Activated T-cell treated with anti-CD3 and anti-CD28 coated beads for 1 hour (primary cell): ENCODE measurements at places on chromosomes 16 and 17.

GRCh38 chr17:14942526-14943190 lies 322.5 kb downstream of the PMP22 start:
- DNase-seq, result no peak

DNA sequence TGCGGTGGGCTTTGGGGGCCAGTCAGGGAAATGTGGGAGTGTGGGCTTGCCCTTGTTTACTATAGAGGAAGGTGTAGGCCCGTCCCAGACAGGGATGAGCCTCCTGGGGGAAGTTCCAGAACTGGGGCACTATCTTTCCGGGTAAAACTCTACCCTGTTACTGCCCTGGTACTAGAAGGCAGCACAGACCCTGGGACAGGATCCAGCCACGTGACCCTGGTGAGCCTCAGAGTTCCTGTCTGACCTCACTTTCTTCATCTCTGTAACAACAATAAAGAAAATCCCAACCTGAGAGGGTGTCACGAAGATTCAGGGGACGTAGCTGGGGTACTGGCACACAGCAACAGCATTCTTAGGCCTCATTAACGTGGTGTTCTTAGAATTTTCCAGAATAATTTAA lies 239.6 kb upstream of the FOXF1 start:
- DNase-seq, result no peak

DNA sequence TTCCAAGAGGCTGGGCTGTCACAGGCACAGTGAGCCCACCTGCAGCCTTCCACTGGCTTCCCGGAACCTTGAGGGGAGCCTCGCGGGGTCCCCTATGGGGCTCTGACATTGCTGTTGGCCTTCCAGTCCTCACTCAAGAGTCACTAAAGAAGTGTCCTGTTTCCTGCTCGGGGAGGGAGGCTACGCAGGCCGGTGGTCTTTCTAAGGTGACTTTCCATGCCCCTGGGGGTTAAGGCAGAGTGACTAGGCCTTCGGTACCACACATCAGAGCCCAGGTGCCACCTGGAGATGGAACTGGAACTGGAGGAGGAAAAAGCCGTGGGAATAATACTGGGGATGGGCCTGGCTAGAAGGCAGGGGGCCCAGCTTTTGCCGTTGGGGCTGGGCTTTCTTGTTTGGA lies 72.1 kb downstream of the IL21R start:
- no peak for DNase-seq

- no peak for DNase-seq
Observed at GRCh38 chr17:79813297-79814126, 16.6 kb upstream of the CBX8 start.

GRCh38 chr16:30992276-30992780 lies 7.3 kb downstream of the HSD3B7 start:
- no peak for DNase-seq

DNA sequence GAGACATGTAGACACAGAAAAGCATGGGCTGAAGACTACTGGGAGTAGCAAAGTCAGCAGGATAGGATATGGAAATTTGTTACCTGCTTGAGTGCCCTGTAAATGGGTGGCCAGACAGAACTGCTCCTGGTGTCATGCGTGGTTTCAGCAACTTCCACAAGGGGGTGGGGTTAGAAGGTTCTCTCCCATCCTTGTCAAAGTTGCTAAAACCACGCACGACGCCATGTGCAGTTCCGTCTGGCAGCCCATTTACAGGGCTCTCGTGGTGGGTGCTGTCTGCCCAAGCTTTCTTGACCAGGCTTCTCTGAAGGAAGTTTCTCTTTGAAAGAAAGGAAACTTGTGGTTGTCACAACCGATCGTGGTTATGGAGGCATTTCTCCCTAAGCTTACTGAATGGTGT lies 6.9 kb upstream of the DBNDD1 start:
- DNase-seq, result no peak

GRCh38 chr17:68843522-68843921 lies 111.7 kb downstream of the ABCA8 start:
- DNase-seq, result no peak

- no peak for DNase-seq
Observed at GRCh38 chr17:21353326-21354010, 22.7 kb upstream of the KCNJ12 start.

GRCh38 chr17:266701-267667 lies 85.5 kb upstream of the DOC2B start:
- DNase-seq, result no peak

DNA sequence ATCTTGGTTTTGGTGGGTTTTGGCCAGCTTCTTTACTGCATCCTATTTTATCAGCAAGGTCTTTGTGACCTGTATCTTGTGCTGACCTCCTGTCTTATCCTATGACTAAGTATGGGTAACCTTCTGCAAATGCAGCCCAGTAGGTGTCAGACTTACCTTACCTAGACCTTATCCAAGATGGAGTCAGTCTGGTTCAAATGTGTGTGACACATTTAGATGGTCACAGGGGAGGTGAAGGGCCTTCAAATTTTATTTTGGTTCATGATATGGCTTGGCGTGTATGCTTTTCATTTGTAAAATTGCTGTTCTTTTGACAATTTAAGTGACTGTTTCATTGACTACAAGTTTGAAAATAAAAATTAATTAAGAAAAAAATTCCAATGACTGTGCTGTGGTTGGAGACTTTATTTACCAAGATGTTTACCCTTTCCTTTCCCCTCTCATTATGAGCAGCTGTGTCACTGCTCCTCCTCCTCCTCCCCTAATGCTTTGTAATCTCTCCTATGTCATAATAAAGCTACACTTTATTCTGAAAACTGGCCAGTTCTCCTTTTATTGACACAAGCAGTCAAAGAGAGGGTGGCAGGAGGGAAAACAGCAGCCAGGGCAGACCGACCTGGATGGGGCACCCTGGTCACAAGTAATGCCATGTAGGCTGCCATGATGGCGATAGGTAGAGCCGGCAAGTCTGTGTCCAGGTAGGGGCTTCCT lies 49.4 kb downstream of the TNFRSF13B start:
- DNase-seq, result no peak

GRCh38 chr16:89646906-89647305 lies 10.6 kb downstream of the CHMP1A start:
- no peak for DNase-seq

- DNase-seq, result no peak
Observed at GRCh38 chr17:1577583-1578013, 15.0 kb upstream of the PITPNA start.

- DNase-seq, result no peak
Observed at GRCh38 chr16:85144026-85144915, 32.0 kb upstream of the CIBAR2 start.

- no peak for DNase-seq
Observed at GRCh38 chr16:65218348-65218747, 96.5 kb upstream of the CDH11 start.

DNA sequence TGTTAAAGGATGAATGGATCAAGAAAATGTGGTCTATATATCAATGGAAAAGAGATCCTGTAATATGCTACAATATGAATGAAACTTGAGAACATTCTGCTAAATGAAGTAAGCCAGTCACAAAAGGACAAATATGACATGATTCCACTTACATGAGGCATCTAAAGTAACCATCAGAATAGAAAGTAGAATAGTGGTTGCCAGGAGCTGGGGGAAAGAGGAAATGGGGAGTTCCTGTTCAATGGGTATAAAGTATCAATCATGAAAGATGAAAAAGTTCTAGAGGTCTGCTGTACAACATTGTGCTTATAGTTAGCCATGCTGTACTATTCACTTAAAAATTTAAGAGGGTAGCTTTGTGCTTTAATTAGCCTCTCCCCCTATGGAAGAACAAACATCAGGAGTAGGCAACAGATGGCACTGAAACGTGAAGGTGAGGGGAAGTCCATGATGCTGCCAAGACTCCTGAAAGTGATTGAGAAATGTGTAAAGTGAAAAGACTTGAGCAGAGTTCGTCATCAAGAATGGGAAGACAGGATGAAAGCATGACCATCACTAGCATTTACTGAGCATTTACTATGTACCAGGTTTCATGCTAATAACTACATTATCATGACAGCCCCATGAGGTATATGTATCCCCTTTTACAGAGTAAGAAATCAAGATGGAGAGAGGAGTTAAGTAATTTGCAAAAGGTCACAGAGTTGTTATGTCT lies 167.2 kb downstream of the CYB561 start:
- no peak for DNase-seq

DNA sequence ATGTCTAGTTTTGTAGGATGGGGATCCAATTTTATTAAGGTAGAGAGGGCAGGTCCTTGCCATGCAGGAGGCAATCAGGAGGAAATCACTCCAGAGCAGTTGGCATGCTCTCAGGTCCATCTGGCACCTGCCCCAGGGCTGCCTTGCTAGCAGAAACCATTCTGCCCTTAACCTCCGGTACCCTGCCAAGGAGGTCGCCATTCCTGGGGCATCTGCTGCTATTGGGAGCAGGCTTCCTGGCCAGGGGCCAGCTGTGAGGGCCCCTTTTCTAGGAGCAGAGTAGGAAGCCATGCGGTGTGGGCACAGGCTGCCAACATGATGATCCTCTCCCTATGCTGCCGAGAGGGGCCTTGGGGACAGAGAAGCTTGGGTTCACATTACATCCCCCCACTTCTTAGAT lies 47.6 kb upstream of the MGAT5B start:
- no peak for DNase-seq

DNA sequence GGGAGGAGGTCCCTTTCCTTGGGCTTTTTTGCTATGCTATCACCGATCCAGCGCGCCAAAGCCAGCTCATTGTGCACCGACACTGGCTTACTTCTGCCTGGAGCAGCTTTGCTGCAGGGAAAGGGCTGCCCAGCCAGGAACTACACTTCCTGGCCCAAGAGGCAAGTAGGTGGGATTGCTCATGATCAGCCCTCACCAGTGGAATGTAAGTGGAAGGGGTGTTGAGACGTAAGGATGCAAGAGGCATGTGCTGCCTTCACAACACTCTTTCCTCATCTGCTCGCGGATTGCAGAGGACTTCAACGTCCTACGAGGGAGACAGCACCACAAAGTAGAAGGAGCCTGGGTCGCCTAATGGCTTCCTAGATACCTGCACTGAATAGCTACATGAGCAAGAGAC lies 104.3 kb upstream of the FOXF1 start:
- DNase-seq, result no peak

DNA sequence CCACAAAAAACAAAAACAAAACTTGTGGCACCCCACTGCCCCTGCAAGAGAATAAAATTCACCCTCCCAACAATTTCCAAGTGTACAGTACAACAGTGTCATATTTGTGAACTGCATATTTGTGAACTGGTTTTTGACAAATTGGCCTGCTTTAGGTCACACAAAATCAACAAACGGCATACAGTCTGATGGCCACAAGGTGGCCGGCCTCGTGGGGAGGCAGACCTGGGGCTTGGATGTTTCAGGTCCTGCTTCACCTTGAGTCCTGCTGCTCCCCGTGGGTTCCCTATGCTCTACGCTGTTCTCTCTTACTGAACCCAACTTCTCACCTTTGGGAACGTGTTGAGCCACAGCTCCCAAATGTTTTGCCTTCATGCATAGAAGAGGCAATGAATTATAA lies 102.2 kb downstream of the CDK5R1 start:
- DNase-seq, result no peak

- DNase-seq, result no peak
Observed at GRCh38 chr17:21285164-21286065, 904 bp downstream of the MAP2K3 start.

GRCh38 chr17:181245-182049 lies at the start of gene DOC2B:
DOC2B (minus strand) TSS chr17:181650; CDS start chr17:181479, 171 bp downstream.
- DNase-seq, result no peak

DNA sequence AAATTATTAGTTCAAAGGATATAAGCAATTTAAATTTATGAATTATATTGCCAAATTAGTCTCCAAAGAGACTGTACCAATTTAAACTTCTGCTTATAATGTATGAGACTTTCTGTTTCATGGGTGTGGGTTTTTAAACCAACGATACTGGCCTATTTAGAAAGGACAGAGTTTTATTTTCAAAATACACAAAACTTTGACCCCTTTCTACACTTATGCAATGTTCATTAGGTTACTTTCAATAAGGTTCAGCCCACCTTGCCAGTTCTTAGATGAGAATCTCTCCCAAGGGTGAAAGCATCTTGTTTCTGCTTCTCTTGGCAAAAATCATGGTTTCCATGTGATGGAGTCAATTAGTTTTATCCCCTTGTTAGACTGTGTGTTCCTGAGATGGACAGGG lies 84.7 kb downstream of the MYO1D start:
- no peak for DNase-seq

DNA sequence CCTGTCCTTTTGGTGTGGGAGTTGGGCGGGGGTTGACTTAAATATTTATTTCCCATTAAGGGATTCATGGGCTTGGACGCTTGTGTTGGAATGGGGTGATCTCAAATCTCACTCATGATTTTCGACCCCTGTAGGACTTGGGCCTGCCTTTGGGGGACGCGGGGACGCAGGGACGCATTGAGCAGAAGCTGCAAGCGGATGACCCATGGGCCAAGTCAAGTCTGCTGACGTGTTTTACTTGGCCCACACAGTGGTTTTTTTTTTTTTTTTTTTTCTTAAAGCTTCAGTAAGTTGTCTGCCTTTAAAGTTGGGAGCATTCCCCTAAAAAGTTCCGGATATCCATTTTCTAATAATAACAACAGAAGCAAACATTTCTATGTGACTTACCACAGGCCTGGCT lies 28.9 kb downstream of the CMIP start:
- no peak for DNase-seq

DNA sequence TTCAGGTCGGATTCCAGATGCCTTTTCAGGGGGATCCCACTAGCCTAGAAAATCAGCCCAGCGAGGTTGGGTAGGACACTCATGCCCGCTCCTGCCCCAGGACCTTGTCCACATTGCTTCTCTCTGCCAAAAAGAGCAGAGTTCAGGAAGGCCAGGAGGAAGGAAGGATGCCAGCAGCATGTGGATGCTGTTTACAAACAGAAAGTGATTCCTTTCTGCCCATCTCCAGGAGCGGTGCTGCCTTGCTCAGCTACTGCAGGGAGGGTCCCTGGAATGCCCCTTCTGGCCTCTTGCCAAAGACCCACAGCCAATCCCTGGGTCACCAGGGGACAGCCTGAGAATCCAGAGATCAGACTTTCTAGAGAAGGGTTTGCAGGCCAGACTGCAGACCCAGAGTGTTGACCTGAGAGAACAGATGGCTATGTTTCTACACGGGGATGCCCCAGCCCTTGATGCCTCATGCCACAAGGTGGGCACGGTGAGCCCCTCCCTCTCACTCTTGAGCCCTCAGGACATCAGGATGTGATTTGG lies 32.3 kb upstream of the EMP2 start:
- no peak for DNase-seq

DNA sequence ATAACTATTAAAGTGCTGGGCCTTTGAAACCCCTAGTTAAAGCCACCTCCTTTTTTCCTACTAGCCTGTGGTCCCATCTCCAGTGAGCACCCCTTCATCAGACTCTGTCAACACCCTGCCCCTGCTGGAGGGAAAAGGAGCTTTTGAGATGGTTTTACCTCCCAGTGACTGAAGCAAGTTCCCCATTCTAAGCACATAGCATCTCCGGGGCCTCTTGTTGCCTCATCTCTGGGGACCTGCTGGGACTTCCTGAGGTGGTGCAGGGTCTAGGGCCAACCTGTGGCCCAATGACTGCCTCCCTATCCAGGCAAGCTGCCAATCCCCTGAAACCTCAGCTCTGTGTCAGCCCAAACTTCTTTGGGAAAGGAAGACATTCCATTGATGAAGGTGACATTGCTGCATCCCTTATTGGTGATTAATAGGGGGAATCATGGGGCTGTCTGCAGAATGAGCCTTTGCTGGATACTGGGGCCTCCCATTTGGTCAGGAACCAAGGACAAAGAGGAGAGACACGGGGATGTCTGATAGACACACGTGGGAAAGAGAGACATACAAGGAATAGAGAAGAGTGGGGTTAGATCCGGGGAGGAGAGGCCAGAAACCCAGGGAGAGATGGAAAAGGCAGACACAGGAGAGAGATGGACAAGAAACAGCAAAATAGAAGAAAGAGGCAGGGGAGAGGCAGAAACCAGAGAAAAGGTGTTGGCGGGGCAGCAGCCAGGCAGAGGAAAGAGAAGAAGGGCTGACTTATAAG lies 2.4 kb downstream of the C1QL1 start:
- no peak for DNase-seq
